ENCODE measurements at places on chromosomes 7 and 10.

DNA sequence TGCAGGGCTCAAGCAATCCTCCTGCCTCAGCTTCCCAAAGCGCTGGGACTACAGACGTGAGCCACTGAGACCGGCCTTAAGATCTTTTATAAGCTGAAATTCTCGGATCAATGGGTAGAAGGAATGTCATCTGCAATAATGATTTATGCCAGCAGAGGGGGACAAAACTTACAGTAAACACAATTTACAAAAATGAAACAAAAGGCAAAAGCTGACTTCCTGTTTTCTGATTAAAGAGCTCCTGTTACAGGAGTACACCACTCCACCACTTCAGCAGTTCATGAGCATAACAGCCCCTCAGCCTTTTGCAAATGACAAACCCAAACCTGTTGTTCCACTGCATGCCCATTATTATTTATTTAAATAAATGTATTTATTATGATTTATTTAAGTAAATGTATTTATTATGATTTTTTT, 88.5 kb upstream of the ATP6V0A4 start:
- DNase-seq: peak; percentile 55

- no peak for DNase-seq
Observed at GRCh38 chr10:88081457-88082054, 218.1 kb downstream of the PTEN start.

- DNase-seq: no peak
Observed at GRCh38 chr7:23343806-23344475, 44.8 kb downstream of the MALSU1 start.

DNA sequence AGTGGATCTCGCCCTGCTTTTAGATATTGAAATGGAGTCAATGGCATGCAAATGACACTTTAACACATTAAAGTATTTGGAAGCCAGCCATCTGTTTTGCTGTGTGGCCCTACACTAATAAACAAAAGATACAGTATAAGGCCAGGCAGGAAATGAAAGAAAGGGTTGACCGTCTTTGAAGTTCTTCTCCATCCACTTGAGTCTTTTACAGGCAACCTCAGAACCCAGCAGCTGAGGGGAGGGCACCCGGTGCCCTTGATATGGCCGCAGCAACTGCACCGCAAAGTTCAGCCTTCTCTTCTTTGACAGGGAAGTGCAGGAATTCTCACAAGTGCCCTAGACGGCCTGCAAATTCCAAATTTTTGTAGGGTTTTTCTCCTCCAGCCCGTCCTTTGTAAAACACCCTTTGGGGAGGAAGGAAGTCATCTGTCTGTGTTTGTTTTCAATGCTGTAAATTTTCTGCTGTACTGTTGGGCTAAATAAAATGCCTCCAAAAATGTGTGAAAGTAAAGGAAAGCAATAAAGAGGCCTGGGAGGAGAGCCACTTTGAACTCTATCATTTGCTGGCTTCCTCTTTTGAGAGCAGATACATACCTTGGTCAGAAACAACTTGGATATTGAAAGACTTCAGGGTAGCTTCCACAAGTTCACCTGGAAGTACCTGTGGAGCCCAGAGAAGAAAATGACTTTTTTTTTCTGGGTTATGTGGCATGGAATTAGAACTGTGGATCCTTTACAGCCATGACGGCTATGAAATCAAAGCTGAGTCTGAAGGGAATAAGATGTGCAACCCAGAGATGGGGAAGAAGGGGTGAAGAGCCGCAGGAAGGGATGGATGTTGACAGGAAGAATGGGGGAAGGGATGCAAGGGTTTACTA, 3.6 kb downstream of the HOXA1 start:
- no peak for DNase-seq

- no peak for DNase-seq
Observed at GRCh38 chr10:74292871-74293427, 141.9 kb downstream of the ADK start.

- no peak for DNase-seq
Observed at GRCh38 chr7:151566897-151567320, 47.2 kb upstream of the RHEB start.

DNA sequence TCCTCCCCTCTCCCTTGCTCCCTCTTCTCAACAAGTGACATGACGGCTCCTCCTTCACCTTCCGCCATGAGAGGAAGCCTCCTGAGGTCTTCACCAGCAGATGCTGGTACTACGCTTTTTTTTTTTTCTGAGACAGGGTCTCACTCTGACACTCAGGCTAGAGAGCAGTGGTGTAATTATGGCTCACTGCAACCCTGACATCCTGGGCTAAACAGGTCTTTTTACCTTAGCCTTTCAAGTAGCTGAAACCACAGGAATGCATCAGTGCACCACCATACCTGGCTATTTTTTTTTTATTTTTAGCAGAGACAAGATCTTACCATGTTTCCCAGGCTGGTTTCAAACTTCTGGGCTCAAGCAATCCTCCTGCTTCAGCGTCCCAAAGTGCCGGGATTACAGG, 43.6 kb downstream of the MDH2 start:
- DNase-seq: no peak

DNA sequence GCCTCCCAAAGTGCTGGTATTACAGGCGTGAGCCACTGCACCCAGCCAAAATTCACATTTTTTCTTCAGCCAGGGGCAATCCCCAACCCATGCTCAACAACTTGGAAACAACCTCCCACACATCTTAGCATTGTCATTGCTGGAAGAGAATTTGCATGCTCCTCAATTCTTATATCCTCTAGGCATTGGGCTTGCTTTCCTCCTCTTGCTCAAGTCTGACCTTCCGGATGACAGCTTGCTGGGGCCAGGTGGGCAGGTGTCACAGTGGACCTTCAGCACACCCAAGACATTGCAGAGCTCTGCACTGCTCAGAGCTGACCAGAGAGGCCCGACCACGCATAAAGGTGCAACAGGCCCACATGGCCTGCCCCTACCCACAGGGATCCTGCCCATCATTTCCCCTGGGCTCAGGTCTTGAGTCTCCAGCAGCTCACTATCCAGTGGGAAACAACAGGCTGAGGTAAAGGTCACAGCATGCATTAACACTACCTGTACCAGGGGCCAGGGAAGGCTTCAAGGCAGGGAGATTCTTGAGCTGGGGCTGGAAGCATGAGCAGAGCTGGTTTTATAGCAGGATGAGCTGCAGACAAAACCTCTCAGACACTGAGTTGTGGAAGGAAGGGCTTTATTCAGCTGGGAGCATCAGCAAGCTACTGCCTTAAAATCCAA, 6.8 kb upstream of the GPR15LG start:
- no peak for DNase-seq

- DNase-seq: peak; percentile 42
Observed at GRCh38 chr7:5429857-5430611, 6.4 kb upstream of the TNRC18 start.

DNA sequence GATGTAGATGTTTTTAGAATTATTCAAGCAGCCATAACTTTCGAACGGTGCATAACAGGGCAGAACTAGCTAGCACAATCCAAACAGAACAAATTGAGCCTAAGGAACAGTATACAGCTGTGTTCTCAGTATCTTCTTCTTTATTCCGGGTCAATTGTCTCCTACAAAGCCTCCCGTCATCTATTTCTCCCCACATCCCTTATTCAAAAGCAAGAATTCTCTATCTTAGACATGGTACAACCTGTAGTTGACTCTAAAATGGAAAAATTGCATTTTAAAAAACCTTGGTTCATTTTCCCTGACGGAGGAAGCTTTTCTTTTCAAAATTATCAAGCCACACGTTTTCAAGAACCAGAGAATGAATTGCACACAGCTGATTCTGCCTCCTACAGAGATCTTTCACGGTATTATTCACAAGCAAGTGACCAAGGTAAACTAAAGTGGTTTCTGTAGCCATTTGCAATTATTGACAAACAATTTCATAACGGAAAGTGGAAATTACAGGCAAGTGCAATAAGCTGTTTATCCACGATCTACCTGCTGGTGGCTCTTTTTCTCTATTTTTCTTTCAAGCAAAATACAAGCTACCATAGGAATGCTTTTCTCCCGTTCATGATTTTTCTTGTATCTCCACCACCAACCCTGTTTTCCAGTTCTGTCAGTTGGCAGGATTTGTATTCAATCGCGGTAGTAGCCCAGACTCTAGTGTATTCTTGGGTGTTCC, 2.3 kb downstream of the GRM8 start:
- DNase-seq: no peak

DNA sequence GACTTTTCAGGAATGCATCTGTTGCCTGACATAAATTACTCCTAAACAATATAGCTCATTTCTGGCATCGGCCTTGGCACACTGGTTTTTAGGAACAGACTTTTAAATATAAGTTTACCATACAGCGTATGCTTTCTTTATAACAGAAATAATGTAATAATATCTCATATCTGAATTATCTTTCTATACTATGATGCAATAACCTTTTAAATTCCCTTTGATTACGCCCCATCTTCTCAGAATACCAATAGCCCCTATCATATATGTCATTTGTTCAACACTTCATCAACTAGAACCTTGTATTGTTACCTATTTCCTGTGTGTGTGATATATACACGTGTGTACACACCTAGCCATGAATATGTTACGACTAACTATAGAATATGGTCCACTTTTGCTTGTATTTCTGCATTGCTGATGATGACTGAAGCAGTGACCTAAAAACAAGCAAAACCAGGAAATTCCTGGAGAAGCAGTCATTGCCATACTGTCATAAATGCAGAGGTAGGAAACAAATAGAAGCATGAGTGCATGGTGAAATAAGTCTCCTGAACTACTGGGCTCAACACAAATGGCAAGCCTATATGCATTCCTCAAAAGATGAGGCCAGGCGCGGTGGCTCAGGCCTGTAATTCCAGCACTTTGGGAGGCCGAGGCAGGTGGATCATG, 618.4 kb upstream of the NRP1 start:
- no peak for DNase-seq

DNA sequence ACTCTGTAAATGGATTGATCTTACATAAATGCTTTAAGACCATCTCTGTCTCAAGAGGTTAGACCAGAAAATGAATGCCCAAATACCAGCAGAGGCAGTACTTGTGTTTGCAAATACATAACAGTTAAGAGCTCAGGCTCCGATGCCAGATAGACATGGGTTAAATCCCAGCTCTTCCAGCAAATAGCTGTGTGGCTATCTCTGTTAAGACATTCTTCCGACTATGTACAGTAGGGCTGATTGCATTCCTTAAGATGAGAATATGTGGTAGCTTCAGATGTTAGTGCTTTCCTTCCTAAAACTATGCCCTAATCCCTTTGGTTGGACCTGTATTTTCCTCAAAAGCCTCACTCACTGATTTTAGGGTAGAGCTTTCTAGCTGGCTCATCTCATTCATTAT, 2.2 kb downstream of the IDE start:
- no peak for DNase-seq

GRCh38 chr7:68454931-68455330, 1143.3 kb upstream of the AUTS2 start:
- no peak for DNase-seq

DNA sequence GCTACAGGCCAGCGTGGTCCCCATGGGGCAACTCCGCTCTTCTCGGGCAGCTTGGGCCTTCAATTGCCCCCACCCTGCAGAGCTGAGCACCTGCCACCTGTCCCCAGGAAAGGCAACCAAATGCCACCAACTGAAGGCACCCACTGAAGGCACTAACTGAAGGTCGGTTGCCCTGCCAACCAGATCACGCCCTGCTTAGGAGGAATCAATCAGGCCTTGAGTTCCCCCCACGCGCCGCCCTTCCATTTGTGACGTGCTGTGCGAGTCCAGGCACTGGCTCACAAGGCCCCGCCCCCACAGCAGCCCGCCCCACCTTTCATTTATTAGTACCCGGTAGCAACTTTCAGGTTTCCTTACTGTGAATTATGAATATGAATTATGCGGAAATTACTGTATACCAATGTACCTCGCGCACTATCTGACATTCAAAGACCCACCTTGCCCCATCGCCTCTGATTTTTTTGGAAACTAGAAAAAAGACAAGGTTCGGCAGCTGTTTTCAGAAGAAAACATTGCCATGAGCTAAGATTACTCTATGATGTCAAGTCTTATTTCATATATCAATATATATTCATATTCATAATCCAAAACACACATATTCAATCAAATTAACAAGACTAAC, 83.6 kb upstream of the ABI1 start:
- no peak for DNase-seq

DNA sequence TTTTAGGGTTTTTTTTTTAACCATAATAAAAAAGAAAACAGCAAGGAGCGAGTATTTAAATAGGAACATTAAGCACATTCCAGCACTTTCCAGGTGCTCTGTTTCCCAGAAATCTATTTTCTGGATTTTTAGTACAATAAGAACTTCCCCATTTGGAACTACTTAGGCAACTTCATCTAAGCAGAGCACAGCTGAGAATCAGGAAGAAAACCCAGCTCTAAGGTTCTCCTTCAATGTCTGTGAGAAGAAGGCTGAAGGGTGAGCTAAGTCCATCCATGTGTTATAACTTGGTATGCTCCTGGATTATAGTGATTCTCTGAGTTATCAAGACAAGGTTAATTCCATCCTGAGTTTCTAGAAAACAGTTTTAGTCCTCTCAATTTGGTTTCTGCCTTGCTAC, 181.9 kb downstream of the CYP26A1 start:
- DNase-seq: no peak

DNA sequence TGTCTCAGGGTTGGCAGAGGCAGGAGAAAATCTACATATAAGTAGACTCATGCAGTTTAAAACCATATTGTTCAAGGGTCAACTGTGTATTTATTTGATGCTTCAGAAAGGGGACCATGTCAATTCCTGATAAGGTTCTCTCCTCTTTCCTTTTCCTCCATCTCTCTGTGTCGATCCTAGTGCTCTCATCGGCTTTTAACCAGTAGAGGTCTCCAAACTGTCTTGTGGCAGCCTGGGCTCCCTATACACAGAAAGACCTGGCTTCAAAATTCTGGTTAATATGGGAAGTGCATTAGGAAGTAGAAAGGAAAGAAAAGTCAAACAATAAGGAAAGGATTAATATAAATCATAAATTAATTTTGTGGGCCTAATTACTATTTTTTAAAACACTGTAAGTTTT, 304.4 kb upstream of the C7orf33 start:
- DNase-seq: no peak

DNA sequence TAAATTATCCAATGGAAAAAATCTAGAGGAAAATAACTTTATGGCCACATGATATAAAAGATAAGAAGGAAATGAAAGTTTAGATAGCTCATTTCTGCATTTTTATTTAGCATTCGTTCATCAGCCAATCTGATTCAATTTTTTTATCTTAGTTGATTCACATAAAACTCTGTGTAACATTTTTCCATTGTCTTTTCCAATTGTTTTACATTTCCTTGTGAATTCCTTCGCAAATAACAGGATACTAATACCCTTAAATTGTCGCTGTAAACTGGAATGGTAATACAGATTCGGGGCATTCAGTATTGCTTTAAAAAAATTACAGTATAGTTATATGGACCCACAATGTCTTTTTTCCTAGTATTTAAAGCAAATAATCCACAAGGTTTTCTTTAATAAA, 136.4 kb downstream of the CUBN start:
- no peak for DNase-seq

DNA sequence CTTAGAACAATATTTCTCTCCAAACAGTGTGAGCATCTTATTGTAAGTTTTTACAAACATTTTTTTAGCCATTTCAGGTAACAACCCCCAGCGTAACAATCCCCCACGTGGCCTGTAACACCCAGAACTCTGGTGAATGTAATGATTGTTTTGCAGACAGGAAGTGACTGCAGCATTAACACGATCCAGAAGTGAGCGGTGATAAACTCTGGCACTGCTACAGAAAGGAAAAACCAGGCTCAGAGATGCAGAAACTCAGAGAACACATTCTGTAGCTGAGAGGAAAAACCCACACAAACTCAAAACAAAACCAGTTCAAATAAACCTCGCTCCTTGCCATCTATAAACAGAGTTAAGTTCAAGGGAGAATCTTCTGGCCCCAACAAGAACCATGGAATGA, 285.7 kb downstream of the FGFR2 start:
- no peak for DNase-seq

GRCh38 chr10:33542752-33543505, 208.5 kb upstream of the NRP1 start:
- DNase-seq: no peak
